ENCODE measurements at places on chromosomes 1 and 21.

GRCh38 chr1:26474818-26475217, 2.6 kb downstream of the HMGN2 start:
- no peak for DNase-seq

GRCh38 chr1:182953826-182954225, 860 bp upstream of the SHCBP1L start:
- DNase-seq, result no peak

- no peak for DNase-seq
These were observed 33.9 kb downstream of the ZBTB8B start for GRCh38 chr1:32498751-32499150.

- no peak for DNase-seq
These were observed 657.5 kb downstream of the PTPRU start for GRCh38 chr1:29893806-29894205.

DNA sequence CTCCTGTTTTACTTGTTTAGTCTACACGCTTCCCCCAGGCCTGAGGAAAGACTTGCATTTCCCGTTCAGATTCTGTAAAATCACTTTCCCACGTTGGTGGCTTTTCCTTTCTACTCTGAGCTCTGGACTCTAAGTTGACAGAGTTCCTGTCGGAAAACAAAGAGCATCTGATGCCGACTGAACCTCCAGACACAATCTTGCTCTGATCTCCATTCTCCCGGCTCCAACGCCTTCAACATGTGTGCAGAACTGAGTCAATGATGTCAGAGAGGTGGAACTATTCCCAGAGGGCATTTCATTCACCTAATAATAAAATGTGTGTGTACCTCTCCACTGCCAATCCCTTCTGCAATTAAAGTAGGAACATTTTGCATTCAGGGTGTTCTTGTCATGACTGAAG, 147.7 kb downstream of the MIS18A start:
- DNase-seq, result no peak
